ENCODE measurements at places on chromosomes 5 and 9.

- DNase-seq, result no peak
Measured at GRCh38 chr5:13662626-13663025, 281.9 kb downstream of the DNAH5 start.

- no peak for DNase-seq
Measured at GRCh38 chr5:87282269-87282668, 14.6 kb downstream of the RASA1 start.

DNA sequence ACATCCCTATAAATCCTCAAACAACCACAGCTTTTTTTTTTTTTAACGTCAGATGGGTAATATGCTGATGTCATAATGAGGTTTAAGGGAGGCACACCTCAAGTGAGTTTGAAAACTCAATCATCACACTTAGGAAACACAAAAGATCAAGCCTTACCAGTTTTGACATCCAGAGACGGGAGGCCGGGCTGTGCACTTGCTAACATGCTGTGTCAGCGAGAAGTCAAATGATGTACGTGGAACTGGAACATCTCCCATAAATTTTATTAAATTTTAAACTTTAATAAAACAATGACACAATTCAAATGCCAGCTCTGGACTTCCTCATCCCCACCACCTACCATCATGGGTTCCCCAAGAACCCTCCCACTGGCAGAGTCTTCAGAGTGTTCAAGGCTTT is 117.6 kb downstream of the C5orf15 start:
- DNase-seq, result no peak

DNA sequence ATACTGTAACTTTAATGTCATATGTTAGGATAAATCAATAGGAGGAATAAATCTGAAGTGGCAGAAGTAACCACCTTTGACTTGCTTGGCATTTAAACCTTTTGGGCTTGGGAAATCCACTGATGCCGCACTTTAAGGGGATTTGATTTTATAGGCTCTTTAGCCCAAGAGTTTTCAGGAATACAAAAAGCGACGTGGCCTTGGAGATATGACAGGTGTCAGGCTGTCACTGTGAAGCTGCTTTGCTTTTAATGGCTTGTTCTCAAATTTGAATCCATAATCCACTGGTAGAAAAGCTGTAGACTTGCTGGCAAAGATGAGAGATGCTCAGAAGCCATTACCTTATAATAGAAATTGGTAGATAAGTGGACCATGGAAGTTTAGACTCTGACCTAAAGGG is 71.6 kb downstream of the GABRG2 start:
- DNase-seq, result no peak

DNA sequence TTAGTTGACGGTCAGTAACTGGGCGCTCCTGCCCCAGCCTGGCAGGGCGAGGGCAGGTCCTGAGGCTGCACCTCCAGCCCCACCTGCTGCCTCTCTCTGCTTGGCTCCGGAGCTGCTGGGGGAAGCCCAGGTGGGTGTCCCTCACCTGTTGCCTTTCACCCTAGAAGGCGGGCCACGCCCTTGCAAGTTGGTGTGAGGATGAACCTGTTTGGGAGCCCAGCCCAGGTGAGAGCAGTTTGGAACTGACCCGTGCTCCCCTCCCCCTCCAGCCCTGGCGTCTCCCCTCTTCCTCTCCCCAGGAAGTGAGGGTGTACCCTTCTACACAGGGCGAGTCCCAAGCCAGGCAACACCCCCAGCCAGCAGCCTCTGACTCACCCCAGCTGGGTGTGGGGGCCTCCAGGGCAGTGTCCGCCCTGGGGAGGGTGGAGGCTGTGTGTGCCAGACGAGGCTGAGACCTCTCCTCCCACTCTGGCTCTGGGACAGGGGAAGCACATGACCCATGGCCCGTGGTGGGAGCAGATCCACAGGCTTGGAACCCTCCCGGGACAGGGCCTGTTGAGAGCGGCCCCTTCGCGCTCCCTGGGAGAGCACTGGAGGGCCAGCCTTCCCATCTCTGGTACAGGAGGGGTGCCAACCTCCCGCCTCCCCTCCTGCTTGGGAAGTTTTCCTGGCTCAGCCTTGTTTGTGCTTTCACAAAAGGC is 10.4 kb downstream of the LRRC8A start:
- DNase-seq, result peak; percentile 66

GRCh38 chr9:108859459-108860114 is 2.5 kb upstream of the ACTL7A start:
- DNase-seq, result no peak

DNA sequence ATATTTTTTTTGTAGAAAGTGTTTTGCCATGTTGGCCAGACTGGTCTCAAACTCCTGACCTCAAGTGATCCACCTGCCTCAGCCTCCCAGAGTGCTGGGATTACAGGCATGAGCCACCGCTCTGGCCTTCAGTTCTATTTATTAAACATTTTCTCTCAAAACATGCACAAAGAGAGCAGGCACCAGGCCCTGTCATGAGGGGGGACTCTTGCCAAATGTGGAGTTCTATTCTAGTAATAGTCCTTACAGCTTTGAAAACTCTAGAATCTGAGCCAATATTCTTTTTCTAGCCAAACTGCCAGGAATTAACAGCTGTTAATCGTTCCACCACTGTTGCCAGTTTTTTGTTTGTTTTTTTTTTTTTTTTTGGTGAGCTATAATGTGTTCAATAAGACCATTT is 124.6 kb downstream of the TARS1 start:
- DNase-seq, result no peak

DNA sequence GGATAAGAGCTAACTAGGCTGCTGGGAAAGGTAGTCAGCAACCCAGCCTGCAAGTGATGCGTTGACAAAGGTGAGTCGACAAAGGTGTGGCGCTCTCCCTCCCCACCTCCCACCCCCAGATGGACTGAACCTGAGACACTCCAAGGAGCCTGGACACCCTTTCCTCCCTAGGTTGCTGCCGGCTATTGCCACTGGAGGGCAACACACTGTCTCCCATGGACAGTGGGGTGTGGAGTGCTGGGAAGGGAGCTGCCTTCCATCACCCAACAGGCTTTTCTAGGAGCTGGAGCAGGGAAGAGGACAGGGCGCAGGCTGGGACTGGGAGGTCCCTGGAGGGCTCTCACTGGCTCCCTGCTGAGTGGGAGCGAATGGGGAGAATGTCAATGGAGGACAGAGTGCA is 75.4 kb upstream of the ARAP3 start:
- DNase-seq, result peak; percentile 30

GRCh38 chr5:170885809-170886208 is 24.0 kb downstream of the RANBP17 start:
- no peak for DNase-seq

DNA sequence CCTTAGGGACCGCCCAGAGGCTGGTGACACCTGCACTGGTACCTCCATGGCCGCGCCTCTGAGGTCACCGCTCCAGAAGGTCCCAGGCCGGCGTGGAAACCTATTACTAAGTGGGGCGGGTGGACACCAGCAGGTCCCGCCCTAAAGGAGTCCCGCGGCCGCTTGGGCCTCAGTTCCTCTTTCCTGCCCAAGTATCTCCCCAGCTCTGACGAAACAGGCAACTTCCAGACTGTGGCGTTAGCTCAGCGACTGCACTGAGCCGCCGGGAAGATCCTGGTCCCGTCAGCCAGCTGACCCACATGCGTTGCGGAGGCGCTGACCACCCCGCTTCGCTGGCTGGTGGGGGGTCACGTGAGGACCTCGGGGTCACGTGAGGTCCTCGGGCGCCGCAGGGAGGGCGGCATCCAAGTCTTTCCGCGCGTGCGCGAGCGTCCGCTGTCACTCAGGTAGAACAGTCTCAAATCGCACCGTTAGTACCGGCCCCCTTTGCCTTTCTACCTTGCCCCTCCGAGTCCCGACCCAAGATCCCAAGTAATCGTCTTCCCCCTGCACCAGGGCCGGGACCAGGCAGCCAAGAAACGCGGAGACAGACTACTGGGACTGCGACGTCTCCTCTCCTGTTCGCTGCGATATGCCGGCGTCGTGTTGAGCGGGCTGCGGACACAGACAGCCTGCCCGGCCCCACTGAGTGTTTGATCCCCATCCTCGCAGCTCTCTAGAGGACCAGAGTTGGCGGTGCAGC is 53.7 kb upstream of the KDM4C start:
- no peak for DNase-seq

- DNase-seq, result no peak
Measured at GRCh38 chr5:159263569-159263905, 447 bp downstream of the UBLCP1 start.

DNA sequence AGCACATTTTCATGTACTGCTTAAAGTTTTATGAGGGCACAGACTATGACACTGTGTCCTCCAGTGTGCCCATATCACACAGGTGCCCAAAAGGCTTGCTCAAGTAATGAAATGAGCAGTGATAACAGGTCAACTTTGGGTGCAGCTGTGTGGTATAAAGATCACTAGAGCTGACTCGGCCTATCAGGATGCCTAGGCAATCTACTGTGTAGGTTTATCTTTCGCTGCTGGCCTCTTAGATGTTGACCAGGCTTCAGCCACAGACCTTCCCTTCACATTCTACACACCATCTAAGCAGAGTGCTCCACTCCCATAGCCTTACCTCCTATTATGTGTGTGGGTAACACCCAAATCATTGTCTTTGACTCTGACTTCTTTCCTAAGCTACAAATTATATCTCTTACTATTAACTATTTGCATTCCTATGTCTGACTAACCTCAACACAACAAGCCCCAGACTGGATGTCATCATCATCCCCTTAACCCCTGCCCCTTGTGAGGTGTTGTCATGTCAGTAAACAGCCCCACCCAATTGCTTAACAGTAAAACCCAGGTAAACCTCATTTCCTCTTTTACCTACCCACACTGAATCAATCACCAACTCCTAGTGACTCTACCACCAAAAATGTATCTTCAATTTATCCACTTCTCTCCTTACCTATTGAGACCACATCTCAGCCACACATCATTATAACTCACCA is 2.5 kb downstream of the SREK1IP1 start:
- no peak for DNase-seq

- no peak for DNase-seq
Measured at GRCh38 chr5:140020601-140021177, 22.4 kb downstream of the NRG2 start.

- no peak for DNase-seq
Measured at GRCh38 chr5:148793261-148793660, 33.1 kb upstream of the ADRB2 start.

GRCh38 chr9:70579686-70580085 is 165.2 kb upstream of the KLF9 start:
- DNase-seq, result no peak

GRCh38 chr5:69271376-69271775 is 36.7 kb downstream of the CDK7 start:
- no peak for DNase-seq

DNA sequence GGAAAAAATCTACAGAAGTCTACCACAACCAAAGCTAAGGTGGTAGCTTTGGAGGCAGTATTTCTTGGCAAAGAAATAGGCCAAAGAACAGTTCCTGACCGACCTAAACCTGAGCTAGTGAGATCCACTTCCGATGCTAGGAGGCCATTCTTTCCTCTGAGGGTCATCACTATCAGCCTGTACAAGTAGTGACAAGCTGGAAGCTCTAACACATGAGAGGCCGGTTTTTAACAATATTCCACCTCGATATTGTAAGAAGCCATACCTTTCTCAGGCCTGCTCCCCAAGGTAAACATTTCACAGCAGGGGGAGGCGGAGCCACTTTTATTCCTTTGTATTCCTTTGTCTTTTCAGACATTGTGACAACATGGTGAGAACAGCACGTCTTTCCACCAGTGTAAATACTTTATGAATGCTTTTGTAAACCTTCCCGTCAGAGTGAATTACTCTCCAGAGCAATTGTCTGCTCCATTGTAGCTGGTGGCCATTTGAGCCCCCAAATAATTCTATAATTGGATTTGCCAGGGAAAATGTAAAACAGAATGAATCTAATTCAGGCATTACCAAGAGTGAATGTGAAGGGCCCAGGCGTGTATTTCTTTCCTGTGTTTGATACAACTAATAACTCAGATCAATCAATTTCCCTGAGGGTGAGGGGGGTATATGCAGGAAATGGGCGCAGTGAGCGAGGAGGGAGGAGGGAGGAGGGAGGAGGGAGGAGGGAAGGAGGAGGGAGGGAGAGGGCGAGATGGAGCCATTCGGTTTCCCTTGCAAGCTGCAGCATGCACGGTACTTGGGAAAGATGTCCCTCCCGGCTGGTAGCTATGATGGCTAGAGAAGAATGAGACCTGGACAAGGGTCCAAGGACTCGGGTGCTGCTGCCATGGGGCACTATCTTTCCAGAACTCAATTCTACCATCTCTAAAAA is 166.6 kb downstream of the CDK5RAP2 start:
- no peak for DNase-seq

- DNase-seq, result no peak
Measured at GRCh38 chr5:81924442-81924841, 47.4 kb upstream of the ATG10 start.

DNA sequence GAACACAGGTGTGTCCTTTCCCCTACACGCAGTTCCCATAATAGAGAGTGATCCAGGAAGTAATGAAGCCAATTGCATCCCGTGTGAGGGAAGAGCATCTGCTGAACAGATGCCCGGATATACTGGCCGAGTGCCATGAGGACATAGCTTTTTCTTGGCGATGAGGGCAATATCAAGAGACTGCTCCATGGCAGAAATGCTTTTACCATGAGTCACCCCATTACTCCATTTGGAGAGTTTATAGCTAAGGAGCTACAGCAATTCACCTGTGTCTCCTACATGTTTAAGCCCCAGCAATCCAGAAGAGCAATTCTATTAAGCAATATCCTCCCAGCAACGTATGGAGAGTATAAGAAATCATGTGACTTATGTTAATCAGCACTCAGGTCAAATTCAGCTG is 222.0 kb upstream of the KLF4 start:
- no peak for DNase-seq

GRCh38 chr9:114180696-114181606 is 25.6 kb downstream of the COL27A1 start:
- DNase-seq, result no peak
